ENCODE measurements at places on chromosomes 6 and 20.

- no peak for DNase-seq
These were observed 5.5 kb downstream of the COL10A1 start for GRCh38 chr6:116120430-116120829.

DNA sequence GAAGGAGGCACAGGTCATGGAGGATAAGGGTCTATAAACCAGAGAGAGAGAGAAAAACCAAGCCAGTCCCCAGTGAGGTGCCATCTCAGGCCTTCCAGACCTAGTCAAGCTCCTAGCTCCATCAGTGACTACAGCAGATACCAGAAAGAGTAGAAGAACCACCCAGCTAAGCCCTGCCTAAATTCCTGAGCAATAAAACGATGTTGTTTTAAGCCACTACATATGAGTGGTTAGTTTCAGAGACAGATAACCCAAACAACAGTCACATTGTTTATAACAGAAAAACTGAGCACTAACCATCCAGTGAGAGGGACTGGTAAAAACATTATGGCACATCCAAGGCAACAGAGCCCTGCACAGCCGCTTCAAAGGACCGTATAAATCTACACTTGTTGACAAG is 59.2 kb downstream of the BMP7 start:
- no peak for DNase-seq

- no peak for DNase-seq
These were observed 45.4 kb downstream of the SLC24A3 start for GRCh38 chr20:19257865-19258264.

GRCh38 chr6:170295510-170296422 is 4.9 kb upstream of the DLL1 start:
- DNase-seq = peak; percentile 62

DNA sequence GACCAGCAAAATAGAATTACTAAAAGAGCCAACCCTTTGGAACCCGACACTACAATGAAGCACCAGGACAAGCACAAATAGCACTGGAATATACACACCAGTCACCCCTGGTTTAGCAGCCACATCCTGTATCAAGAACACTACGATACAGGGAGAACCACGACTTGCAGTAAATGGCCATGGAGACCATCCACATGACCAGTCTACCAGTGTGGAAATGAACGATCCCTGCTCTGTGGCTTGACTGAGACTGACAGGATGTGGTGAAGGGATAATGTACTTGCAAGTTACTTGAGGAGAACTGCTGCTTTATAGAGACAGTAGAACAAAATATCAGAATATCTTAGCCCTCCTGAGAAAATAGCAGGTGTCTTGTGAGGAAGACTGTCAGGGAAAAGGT is 169.6 kb downstream of the COL9A1 start:
- DNase-seq = no peak

DNA sequence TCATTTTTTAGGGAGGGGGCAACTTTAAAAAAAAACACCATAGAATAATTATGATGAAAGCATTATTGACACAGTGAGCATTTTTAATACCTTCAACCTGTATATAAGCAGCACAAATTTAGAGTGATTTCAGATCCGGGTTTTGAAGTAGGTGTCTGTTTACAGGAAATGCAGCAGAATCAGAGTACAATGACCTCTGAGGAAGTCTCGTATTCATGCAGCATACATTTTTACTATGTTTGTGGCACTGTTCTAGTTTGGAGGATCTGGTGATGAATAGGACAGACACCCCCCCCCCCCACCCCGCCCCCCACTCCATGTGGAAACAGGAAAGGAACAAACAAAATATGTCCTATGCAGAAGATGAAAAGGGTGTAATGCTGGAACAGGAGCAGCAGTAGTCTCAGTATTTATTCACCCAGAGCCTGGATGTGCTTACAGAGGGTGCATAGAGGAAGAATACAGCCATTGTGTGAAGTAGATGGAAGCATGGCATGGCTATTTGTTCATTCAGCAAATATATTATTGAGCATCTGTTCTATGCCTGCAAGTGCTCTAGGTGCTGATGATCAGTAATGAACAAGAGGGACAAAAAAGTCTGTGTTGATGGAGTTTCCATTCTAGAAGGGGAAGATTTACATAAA is 19.7 kb downstream of the VAPB start:
- DNase-seq = no peak

- no peak for DNase-seq
These were observed 70.6 kb downstream of the UBE3D start for GRCh38 chr6:82995066-82995465.

DNA sequence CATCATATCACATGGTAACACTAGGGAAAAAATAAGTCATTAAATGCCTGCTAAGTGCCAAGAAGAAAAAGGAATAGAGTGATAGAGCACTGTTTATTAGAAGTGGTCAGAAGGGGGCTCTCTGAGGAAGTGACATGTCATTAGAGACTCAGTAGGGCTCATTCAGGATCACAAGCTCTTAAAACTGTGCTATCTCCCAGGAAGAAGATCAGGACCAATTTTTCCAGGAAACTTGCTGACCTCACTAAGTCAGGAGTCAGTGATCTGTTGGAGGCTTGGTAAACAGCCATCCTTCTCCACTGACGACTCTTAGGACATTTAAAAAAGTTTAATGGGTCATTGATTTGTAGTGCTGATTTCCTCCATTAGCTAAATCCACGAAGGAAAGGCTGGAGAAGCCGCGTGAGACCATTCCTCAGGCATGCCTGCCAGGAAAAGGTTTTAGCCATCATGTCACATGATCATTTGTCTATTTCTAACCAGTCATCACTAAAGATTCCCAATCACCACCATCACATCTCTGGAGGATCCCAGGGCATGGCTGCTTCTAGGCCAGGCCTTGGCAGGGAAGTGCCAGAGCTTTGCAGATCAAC is 5.9 kb upstream of the PTPN1 start:
- no peak for DNase-seq

GRCh38 chr6:102387326-102388033 is 994.0 kb downstream of the GRIK2 start:
- DNase-seq = no peak

DNA sequence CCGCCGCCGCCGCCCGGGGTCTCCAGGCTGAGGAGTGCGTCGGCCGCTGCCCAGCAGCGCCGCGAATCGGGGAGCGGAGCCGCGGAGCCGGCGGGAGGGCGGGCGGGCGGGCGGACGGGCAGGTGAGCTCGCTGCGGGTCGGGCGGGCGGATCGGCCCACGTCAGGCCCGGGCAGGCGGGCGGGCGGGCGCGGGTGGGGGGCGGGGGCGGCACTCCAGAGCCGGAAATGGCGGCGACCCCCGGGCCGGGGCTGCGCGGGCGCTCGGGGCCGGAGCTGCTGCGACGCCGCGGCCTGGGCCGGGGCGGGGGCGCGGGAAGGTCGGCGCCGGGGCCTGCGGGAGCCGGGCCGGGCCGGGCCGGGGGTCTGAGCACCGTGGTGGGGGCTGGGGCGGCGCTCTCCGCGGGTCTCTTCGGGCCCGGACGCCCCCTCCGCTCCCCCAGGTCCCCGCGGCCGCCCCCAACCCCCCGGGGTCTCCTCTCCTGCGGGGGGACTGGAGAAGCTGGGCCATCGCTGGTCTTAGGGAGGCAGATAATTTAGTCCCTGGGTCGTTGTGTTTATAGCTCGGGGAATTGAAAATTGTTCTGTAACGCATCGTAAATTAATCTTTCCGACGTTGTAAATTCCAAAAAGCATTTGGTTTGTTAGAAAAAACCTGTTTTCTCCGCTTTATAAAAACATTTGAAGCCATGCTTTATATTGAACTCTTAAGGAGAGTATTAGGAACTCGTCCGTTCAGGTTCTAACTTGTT is 451 bp downstream of the DNAJC5 start:
- DNase-seq = no peak

DNA sequence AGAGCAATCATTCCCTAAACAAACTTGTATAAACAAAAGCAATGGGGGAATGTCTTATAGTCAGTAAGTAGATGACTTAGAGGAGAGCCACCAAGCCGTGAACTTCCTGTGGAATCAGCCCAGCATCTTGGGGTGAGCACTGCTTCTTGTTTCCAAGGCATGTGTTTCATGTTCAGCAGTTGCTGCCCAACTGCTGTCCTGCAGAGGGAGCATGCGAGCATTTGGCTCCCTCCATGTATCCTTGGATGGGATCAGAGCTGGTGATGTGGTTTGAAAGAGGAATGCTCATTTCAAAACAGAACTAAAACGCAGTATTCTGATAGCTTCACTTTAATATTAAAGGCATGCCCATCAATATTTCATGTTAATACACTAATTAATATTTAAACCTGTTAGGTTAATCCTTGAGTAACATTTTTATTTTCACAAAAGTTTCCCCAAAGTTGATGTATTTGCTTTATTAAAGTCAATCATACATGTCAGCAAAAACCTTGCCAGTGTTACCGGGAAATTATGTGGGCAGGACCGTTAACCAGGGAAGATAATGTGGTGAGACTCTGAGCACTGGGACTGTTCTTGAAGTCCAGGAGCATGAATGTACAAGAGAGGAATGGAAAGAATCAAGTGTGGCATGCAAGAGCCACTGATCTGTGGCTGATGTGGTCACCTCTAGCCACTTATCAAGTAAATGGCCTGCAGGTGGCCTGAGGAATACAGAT is 172.1 kb upstream of the GGTLC1 start:
- no peak for DNase-seq

GRCh38 chr6:21780141-21780540 is 186.6 kb downstream of the SOX4 start:
- DNase-seq = no peak

DNA sequence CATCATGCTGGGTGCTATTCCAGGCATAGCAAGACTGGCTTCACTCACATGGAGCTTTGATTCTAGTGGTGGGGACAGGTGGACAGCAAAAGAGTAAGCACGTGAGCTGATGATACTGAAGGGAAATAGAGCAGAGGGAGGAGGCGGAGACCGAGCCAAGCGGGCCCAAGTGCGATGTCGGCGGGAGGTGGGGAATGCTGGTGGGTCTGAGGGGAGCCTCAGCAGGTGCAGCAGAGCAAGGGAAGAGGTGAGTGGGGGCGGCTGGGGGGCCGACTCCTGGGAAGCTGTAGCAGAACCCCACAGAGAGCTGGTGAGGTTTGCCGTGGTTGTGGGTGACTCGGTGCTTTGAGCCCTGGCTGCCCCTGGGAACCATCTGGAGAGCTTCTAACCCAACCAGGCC is 10.2 kb downstream of the RTEL1 start:
- DNase-seq = no peak

GRCh38 chr6:140912686-140913085 is 1220.0 kb upstream of the GJE1 start:
- DNase-seq = no peak

GRCh38 chr6:26257272-26257671 is 107.7 kb upstream of the BTN3A2 start:
- no peak for DNase-seq

DNA sequence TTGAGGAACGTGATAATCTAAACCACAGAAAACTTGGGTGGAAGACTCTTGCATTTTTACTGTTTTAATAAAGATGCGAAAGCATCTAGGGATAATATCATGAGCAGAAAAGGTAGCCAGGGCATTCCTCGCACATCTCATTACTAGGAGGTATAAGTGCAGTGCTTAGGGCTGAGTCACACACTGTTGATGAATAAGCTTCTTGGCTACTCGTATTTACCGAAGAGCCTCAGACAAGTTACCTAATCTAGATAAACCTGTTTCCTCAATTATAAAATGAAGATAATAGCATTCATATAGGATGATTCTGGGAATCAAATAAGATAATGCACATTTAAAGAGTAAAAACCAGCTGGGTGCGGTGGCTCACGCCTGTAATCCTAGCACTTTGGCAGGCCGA is 780 bp upstream of the KIAA0319 start:
- no peak for DNase-seq

GRCh38 chr6:149055195-149055899 is 262.2 kb upstream of the TAB2 start:
- no peak for DNase-seq

DNA sequence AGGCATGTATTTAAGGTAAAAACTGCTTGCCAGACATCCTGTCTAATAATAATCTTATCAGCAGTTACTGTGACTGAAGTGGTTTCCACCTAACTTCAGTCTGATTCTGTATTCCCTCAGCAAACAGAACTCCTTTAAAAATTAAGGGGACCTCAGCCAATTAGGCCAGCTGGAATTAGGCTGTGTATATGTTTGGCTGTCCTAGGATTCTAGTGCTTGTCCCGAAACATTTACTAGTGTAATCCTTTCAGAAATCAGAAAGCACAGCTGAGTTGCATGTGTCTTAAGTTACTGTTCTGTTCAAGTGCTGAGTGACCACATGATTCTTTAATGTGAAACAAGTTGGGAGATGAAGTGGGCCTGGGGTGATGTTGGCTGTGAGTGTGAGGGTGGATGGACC is 120.9 kb upstream of the SUPT3H start:
- DNase-seq = no peak

- no peak for DNase-seq
These were observed 29.0 kb downstream of the SPTLC3 start for GRCh38 chr20:13037727-13038126.

- no peak for DNase-seq
These were observed 326.9 kb downstream of the UBE3D start for GRCh38 chr6:82738773-82739172.

- DNase-seq = no peak
These were observed 89.9 kb downstream of the CD83 start for GRCh38 chr6:14207448-14207847.

GRCh38 chr20:35968930-35969329 is 540 bp downstream of the CNBD2 start:
- DNase-seq = no peak

DNA sequence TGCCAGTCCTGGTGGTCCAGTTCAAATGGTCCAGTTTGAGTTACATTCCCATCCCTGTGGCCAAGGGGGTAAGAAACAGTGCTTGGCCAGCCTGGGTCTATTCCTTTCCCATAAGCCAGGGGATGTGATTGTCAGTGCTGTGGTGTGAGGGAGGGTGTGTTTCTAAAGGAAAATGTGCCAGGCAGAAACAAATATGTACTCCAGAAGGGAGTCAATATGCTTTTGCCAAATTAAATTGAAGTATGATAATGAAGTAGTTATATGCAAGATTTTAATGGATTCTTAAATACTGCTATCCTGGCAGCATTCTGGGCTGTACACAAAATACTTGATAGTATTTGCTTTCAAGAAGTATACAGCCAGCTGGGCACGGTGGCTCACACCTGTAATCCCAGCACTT is 16.6 kb upstream of the PAQR8 start:
- DNase-seq = no peak

DNA sequence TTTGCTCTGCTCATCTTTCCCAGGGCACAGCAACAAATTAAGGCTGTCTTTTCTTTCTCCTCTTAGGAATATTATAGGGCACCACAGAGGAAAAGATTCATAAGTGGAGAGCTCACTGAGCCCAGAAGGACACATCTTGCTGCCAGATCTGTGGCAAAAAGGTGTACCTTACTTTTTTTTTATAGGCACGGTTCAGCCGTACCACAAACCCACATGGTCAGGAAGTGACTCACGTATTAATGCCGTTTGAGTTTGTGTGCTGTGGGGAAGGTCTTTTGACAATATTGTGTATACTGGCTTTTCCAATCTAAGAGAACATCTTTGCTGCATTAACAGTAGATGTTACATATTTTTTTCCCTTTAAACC is 28.4 kb downstream of the PAQR8 start:
- peak; percentile 56 for DNase-seq
